ENCODE measurements at places on chromosomes 16 and 17. TPM values are rescaled to one million over a fixed set of nuclear protein-coding genes. Genes with fewer than 3 reads are reported as not detected.

ST6GALNAC2 gene
- total RNA-seq = 5.8 TPM

TIMP2 gene
- total RNA-seq = 168 TPM

ZFP3 gene
- 12.0 TPM for total RNA-seq

DNA sequence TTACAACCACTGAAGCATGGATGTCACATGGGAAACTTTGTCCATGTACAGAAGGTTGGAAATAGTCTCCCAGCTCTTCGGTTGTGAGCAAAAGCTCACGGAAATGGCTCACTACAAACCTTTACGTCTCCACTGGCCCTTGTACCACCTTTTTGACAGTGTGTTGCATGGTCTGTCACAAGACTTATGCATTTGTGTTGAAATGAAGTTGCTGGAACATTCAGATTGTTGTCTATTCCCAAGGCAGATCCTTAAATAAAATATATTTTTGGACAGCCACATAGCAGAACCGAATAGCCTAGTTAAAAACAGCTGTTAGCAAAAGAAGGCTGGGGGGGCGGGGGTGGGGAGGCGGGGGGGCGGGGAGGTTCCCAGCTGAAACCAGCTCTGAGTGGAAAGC lies 39.2 kb downstream of the KNOP1 start:
- DNase-seq = no peak

DNA sequence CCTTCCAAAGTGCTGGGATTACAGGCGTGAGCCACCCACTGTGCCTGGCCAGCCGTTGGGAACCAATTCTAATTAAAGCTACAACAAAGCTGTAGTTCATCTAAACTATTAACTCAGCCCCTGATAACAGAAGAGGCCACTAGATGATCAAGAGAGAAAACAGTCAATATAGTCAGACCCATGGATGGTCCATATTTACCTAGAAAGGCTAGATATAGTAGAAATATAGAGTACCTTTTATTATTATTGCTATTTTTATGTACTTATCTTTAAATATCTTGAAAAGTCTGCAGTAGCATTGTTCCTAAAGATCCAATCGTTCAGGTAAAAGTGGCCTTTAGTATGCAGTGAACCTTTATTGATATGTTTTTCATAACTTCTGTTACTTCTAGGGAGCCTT lies 43.2 kb downstream of the RNF213 start:
- DNase-seq = no peak

DNA sequence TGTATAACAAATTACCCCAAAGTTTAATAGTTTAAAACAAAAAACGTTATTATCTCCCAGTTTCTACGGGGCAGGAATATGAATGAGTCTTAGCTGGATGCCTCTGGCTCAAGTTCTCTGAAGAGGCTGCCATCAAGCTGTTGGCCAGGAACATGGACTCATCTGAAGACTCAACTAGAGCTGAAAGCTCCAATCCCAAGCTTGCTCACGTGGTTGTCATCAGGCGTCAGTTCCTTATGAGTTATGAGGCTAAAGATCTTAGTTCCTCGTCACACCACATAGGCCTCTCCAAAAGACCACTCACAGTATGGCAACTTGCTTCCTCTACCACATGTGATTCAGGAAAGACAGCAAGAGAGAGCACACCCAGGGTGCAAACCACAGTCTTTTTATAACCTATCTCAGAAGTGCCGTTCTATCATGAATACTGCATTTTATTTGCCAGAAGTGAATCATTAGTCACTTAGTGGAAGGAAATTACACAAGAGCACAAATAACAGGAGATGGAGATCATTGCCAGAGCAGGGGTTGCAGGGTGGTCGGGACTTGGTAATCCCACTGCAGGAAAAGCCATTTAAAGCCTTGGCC lies 48.7 kb upstream of the NLK start:
- DNase-seq = no peak

GRCh38 chr16:6701096-6701495 lies 631.5 kb upstream of the RBFOX1 start:
- DNase-seq = no peak

GRCh38 chr16:30459456-30459855 lies 13.1 kb upstream of the ITGAL start:
- DNase-seq = no peak

Measured in right cardiac atrium (tissue), 5 donors.